ENCODE measurements at places on chromosomes 4 and X.

DNA sequence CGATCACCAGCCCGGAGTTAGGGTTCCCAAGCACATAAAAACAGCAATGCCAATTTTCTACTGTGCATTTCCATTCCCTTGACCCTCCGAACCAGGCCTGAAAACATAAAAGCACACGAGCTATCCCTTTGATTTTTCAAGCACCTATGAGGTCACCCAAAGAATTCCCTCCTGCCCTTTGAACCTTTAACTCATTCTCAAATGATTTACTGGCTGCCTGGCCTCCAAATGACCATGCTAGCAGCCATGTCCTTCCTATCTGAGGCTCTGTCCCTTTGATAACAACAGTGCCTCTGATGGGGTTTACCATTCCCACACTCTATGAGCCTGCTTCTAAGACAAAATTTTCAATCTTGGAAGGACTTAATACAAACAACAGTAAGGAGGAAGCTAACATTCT lies 15.2 kb downstream of the SHROOM4 start:
- DNase-seq = no peak

- no peak for DNase-seq
These were observed 71.7 kb downstream of the DDX60L start for GRCh38 chr4:168408620-168409019.

DNA sequence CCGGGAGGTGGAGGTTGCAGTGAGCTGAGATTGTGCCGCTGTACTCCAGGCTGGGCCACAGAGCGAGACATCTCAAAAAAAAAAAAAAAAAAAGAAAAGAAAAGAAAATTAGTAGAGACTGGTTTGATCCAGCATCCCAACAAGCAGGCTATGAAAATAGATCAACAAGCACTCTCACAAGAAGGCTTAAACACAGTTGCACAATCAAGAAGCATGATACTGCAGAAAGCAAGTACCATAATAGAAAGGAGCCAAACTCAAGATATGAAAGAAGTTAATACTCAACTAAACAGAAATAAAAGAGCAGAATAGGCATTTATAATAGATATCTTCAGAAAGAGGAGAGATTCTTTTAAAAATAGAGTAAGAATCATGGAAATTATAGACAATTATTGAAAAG lies 10.6 kb downstream of the TLR6 start:
- no peak for DNase-seq

DNA sequence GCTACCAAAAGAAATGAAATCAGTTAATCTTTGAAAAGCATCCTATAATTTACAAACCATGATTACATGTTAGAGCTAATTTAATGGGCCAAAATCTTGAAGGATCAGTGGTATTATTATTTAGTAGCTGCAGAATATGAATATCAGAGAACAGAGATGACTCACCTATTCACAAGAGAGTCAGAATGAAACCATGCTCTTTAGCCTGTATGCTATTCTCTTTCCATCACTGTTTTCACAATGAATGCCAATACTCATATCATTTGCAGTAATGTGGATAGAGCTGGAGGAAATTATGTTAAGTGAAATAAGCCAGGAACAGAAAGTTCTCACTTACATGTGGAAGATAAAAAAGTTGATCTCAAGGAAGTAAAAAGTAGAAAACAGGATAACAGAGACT lies 414.1 kb downstream of the CENPC start:
- no peak for DNase-seq

DNA sequence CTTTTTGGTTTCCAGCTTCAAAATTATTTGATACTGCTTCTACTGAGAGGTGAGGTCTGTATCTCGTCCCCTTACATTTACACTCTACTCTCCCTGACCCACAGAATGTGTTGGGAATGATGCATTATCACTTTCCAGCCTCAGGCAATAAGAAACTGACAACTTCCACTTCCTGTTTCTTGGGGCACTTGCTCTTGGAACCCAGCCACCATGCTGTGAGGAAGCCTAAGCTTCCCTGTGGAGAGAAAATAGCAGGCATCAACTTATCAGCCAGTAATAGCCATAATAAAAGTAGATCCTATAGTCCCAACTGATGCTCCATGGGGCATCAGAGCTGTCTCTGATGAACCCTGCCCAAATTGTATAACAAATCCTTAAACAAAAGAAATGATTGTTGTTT lies 32.6 kb downstream of the RELL1 start:
- no peak for DNase-seq

- no peak for DNase-seq
These were observed 64.2 kb upstream of the ADRA2C start for GRCh38 chr4:3701736-3702560.

GRCh38 chr4:159284113-159284512 lies 181.2 kb downstream of the RAPGEF2 start:
- DNase-seq = no peak

GRCh38 chr4:100848841-100849240 lies 331.0 kb upstream of the EMCN start:
- no peak for DNase-seq

GRCh38 chr4:37568489-37568888 lies 117.7 kb downstream of the RELL1 start:
- DNase-seq = no peak

- DNase-seq = no peak
These were observed 54.1 kb downstream of the SRPX start for GRCh38 chrX:38166478-38167083.

All from stimulated activated CD4-positive, alpha-beta T cell treated with anti-CD3 and anti-CD28 coated beads, Interleukin-1b, Interleukin-23, amount 100 ng/mL, for 4 hours (primary cell).